ENCODE measurements at places on chromosomes 11 and 22. TPM values are rescaled to one million over a fixed set of nuclear protein-coding genes. Genes with fewer than 3 reads are reported as not detected.

The PSMA1 gene
- total RNA-seq: 118 TPM

DNA sequence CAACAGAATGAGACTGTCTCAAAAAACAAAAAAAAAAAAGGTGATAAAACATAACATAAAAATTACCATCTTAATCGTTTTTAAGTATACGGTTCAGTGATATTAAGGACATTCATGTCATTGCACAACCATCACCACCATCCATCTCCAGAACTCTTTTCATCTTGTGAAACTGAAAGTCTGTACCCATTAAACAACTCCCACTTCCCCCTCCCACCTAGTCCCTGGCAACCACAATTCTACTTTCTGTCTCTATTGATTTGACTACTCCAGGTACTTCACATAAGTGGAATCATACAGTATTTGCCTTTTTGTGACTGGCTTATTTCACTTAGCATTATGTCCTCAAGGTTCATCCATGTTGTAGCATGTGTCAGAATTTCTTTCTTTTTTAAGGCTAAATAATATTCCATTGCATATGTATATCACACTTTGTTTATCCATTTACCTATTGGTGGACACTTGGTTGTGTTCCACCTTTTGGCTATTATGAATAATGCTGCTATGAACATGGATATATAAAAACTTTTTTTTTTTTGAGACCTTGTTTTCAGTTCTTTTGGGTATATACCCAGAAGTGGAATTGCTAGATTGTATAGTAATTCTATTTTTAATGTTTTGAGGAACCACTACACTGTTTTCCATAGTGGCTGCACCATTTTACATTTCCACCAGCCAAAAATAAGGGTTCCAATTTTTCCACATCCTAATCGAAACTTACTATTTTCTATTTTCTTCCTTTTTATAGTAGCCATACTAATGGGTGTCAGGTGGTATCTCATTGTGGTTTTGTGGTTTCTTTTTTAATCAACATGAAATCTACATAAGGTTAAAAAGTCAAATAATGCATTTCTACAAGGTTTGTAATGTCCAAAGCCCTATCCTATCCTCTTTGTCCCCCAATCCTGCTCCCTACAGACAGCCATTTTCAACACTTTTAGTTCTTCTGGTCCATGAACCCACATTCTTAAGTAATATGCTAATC is 23.4 kb upstream of the PIK3C2A start:
- no peak overlapping the region for H3K4me3 ChIP-seq
- no peaks in the 10 kb centered on the region for H3K4me1 ChIP-seq
- no peaks in the 10 kb centered on the region for H3K36me3 ChIP-seq
- H3K27me3 ChIP-seq: no peaks in the 10 kb centered on the region
- no peak overlapping the region for H3K27ac ChIP-seq
- DNase-seq: no peak

The E2F8 gene
- 0.83 TPM for total RNA-seq

The PMM1 gene
- total RNA-seq: 35.0 TPM

DNA sequence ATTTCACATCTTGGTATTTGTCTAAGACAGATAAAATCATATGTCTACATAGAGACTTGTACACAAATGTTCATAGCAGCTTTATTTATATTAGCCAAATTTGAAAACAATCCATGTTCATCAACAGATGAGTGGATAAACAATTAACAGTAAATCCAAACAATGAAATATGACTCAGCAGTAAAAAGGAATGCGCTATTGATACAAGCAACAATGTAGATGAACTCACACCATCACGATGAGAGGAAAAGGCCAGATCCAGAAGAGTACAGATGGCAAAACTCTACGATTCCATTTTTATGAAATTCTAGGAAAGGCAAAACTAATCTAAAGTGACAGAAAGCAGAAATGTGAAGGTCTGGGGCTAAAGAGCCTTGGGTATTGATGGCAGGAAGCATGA is 384.3 kb downstream of the NTM start:
- no peak overlapping the region for H3K4me3 ChIP-seq
- H3K36me3 ChIP-seq: no peaks in the 10 kb centered on the region
- H3K4me1 ChIP-seq: no peaks in the 10 kb centered on the region
- H3K27me3 ChIP-seq: no peaks in the 10 kb centered on the region
- H3K27ac ChIP-seq: no peak overlapping the region
- DNase-seq: no peak

The MS4A4A gene
- 49.9 TPM for total RNA-seq

DNA sequence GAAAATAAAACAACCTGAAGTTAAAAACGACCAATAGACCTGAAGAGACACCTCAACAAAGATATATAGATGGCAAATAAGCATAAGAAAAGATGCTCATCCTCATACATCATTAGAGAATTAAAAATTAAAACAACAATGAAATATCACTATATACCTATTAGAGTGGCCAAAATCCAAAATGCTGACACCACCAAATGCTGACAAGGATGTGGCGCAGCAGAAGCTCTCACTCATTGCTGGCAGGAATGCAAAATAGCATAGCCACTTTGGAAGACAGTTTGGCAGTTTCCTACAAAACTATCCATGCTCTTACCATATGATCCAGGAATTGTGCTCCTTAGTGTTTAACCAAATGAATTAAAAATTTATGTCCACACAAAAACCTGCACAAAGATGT is 55.0 kb upstream of the APOA1 start:
- H3K36me3 ChIP-seq: peaks cover 18% of the 10 kb centered on the region
- H3K27me3 ChIP-seq: no peaks in the 10 kb centered on the region
- peaks cover 25% of the 10 kb centered on the region for H3K4me1 ChIP-seq
- DNase-seq: no peak
- H3K4me3 ChIP-seq: no peak overlapping the region

- no peak overlapping the region for H3K4me3 ChIP-seq
- H3K27ac ChIP-seq: no peak overlapping the region
- no peak for DNase-seq
- no peaks in the 10 kb centered on the region for H3K36me3 ChIP-seq
- no peaks in the 10 kb centered on the region for H3K27me3 ChIP-seq
- peaks cover 34% of the 10 kb centered on the region for H3K4me1 ChIP-seq
These were observed 7.8 kb upstream of the CD248 start for GRCh38 chr11:66324664-66325063.

- no peak overlapping the region for H3K4me3 ChIP-seq
- no peaks in the 10 kb centered on the region for H3K27me3 ChIP-seq
- peaks cover 23% of the 10 kb centered on the region for H3K4me1 ChIP-seq
- peak overlapping the region; percentile 33 for H3K27ac ChIP-seq
- no peak for DNase-seq
These were observed 4.4 kb upstream of the FOXRED2 start for GRCh38 chr22:36510966-36511881.

GRCh38 chr22:49771266-49772065 is 56.2 kb downstream of the BRD1 start:
- no peak overlapping the region for H3K27ac ChIP-seq
- peak; percentile 47 for DNase-seq
- H3K36me3 ChIP-seq: peaks cover 36% of the 10 kb centered on the region

The OR51B2 gene
- total RNA-seq: 1.1 TPM

- H3K4me1 ChIP-seq: no peaks in the 10 kb centered on the region
- peak overlapping the region; percentile 25 for H3K27ac ChIP-seq
- H3K27me3 ChIP-seq: peaks cover 4% of the 10 kb centered on the region
- no peak overlapping the region for H3K4me3 ChIP-seq
These were observed 8.3 kb downstream of the SLC37A2 start for GRCh38 chr11:125071435-125071834.

- H3K36me3 ChIP-seq: no peaks in the 10 kb centered on the region
- DNase-seq: no peak
- peak overlapping the region; percentile 97 for H3K27ac ChIP-seq
- H3K4me3 ChIP-seq: no peak overlapping the region
- peaks cover 33% of the 10 kb centered on the region for H3K4me1 ChIP-seq
- H3K27me3 ChIP-seq: no peaks in the 10 kb centered on the region
These were observed 71.3 kb downstream of the ETS1 start for GRCh38 chr11:128515826-128516778.

DNA sequence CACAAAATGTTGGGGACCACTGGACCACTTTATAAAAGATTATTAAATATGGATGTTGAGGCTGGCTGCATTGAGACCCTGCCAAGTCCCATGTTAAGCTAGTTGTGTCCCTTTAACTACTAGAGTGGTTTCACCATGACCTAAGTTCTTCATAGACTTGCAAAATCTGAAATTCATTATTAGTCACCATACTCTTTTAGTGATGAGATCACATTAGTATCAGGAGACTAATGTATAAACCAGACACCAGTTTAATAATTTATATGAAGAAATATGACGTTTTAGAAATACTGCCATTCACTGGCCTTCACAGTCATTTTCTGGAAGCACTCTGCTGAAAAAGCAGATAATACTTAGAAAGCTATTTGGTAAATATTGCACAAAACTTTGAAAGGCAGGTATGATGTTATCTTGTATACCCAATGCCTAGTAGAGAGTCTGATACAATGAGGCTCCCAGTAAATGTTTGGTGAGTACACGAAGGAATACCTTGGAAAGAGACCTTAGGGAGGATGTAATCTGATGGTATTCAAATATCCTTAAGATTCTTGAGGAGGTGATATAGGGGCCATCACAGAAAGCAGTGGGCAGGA is 728.2 kb upstream of the ANO5 start:
- H3K36me3 ChIP-seq: no peaks in the 10 kb centered on the region
- no peaks in the 10 kb centered on the region for H3K4me1 ChIP-seq
- no peak overlapping the region for H3K4me3 ChIP-seq
- H3K27me3 ChIP-seq: no peaks in the 10 kb centered on the region
- no peak for DNase-seq

DNA sequence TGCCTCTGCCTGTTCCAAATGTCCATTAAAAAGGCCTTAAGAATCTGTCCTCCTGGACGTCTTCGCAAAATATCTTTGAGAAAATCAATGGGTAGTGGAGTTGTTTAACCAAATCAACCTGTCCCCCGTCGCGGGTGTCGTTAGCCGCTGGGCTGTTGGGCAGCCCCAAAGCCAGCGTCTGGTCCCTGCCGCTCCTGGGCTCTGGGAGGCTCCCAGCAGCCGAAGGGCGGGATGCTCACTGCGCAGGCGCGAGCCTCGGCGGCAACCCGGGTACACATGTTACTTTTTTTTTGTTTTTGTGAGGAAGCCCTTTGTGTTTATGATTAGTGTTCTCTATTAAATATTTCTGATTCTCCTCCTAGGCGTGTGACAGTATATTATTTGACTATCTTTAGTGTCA is 12.6 kb downstream of the MMP10 start:
- no peak overlapping the region for H3K4me3 ChIP-seq
- no peaks in the 10 kb centered on the region for H3K4me1 ChIP-seq
- H3K36me3 ChIP-seq: no peaks in the 10 kb centered on the region

GRCh38 chr11:66011239-66011784 is 496 bp upstream of the CST6 start:
- H3K4me3 ChIP-seq: no peak overlapping the region
- no peak overlapping the region for H3K27ac ChIP-seq
- H3K27me3 ChIP-seq: peaks cover 27% of the 10 kb centered on the region
- no peak for DNase-seq
- H3K4me1 ChIP-seq: peaks cover 7% of the 10 kb centered on the region

The MS4A6A gene
- total RNA-seq: 64.3 TPM

The SCUBE2 gene
- total RNA-seq: 17.4 TPM

- no peak for DNase-seq
- H3K27ac ChIP-seq: peak overlapping the region; percentile 100
- H3K4me1 ChIP-seq: peaks cover 46% of the 10 kb centered on the region
These were observed 191 bp upstream of the DEAF1 start for GRCh38 chr11:695288-695537.

GRCh38 chr11:69715446-69715845 is 11.6 kb upstream of the FGF19 start:
- H3K4me3 ChIP-seq: no peak overlapping the region
- H3K27me3 ChIP-seq: peaks cover 23% of the 10 kb centered on the region
- H3K4me1 ChIP-seq: no peaks in the 10 kb centered on the region

GRCh38 chr11:59218893-59219292 is 6.2 kb upstream of the MPEG1 start:
- no peak for DNase-seq
- H3K27ac ChIP-seq: no peak overlapping the region
- H3K4me1 ChIP-seq: peaks cover 14% of the 10 kb centered on the region
- no peaks in the 10 kb centered on the region for H3K27me3 ChIP-seq

The SLC1A2 gene
- total RNA-seq: 0.14 TPM

DNA sequence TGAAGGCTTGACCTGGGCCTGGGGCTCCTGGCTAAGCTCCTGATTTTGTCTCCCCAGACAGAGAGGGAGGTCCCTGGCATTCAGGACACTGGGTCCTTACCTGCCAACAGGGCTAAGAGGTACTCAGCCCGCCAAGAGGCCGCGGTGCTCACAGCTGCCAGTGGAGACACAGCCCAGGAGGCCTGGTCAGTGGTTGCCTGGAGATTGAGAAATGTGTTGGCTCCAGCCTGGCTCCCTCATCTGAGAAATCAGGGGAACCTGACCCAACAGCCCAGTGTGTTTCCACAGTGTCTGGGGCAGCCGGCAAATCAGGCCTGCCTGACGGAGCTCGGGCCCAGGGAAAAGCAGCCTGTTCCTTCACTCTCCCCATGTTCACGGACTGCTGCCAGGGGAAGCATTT is 79.4 kb upstream of the NAV2 start:
- H3K36me3 ChIP-seq: no peaks in the 10 kb centered on the region
- peak overlapping the region; percentile 82 for H3K27ac ChIP-seq
- peak; percentile 94 for DNase-seq
- H3K4me3 ChIP-seq: no peak overlapping the region

The CRYBB1 gene
- total RNA-seq: 0.82 TPM

- H3K4me3 ChIP-seq: no peak overlapping the region
- DNase-seq: no peak
- H3K27me3 ChIP-seq: peaks cover 25% of the 10 kb centered on the region
- no peaks in the 10 kb centered on the region for H3K36me3 ChIP-seq
- no peaks in the 10 kb centered on the region for H3K4me1 ChIP-seq
These were observed 2.3 kb downstream of the IL2RB start for GRCh38 chr22:37147186-37147990.

- H3K4me3 ChIP-seq: no peak overlapping the region
- no peaks in the 10 kb centered on the region for H3K4me1 ChIP-seq
- H3K36me3 ChIP-seq: no peaks in the 10 kb centered on the region
- no peak overlapping the region for H3K27ac ChIP-seq
- peak; percentile 80 for DNase-seq
These were observed 34.8 kb downstream of the JHY start for GRCh38 chr11:122917311-122917710.

DNA sequence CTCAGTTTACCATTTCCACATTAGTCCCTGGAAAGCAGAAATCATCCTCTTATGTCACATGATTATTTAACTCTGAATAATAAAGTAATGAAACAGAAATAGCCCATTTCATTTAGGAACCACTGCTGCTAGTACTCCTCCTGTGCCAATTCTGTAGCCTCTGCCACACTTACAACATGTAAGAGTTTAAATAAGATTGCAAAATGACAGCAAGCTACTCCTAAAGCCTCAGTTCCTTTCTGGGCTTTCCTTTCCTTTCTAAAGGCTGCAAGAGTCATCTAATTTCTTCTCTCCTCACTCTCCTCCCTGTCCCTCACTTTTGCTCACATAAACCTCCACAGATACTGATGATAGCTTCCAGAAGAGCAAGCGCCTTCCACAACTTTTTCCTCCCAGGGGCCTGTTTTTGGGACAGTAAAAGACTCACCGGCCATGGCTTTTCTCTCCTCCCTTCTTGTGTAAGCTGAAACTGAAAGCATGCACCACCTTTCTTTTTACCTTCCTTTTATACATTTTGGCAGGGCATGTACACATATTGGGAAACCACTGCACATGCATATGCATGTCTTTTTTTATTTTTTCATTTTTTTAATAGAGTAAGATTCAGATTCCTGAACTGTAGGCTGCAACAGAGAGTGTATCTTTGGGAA is 38.5 kb downstream of the CARD18 start:
- no peak for DNase-seq
- no peak overlapping the region for H3K4me3 ChIP-seq
- H3K4me1 ChIP-seq: no peaks in the 10 kb centered on the region
- no peaks in the 10 kb centered on the region for H3K36me3 ChIP-seq
- H3K27ac ChIP-seq: no peak overlapping the region

Measured in sigmoid colon (tissue), 7 donors.